GM23248 (cell line): ENCODE measurements at places on chromosomes 5 and 9.
A peak's percentile ranks its signal among the peaks of the same experiment; 100 is the strongest.

GRCh38 chr9:86252870-86253269, 6.6 kb downstream of the C9orf153 start:
- no peak for DNase-seq

GRCh38 chr5:72814104-72814503, 2.4 kb upstream of the TNPO1 start:
- no peak for DNase-seq

DNA sequence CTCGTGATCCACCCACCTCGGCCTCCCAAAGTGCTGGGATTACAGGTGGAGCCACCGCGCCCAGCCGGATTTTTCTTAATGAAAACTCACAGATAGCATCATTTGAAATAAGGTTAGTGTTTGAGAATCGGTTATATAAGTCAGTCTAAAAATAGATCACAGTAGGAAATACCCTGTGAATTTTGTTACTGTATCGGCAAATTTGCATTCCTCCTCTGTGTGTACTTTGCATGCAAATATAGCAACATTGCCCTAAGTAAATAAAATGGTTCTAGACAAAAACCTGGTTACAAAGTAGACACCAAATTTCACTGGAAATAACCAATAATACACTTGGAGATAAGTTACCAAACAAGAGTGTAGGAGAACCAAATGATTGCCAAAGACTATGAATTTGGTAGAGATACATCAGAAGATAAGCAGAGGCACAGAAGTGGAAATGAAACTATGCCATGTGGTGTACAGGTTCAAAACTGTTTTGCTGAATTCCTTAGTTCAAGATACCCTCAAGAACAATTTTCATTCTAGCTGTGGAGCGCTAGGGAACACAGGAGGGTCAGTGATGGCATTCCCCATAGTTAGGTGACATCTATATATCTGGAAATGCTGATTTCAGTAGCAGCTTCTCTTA, 58.1 kb downstream of the ICE1 start:
- DNase-seq: no peak

DNA sequence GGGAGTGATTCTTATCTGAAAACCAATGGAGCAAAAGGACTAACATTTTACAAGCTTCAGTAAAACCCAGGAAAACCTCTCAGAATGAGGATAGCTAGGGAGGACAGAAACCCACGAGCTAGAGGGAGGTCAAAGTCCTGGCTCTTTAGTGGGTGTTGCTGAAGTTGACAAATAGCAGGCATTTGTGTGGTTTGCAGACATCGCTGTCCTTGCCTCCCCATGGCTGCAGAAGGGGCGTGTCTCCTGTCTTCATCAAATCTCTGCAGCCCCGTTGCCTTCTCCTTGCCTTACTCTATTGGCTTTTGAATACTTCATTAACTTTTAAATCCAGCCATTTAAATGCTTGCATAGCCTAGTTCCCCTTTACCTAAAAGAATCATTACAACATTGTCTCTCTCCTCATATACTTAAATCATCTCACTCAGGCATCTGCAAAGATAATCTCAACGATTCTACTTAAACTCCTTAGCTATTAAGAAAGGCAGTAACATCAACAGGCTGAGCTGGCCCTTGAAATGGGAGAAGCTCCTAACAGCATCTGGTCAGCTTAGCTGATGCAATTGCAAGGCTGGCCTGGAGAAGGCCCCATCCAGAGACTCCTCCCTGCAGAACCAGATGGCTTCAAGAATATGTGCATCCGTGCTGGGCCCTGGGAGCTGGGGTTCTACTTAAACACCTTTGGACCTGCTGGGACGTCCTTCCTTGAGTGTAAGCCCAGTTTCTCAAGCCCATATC, 152.8 kb upstream of the TAS2R1 start:
- DNase-seq: peak; percentile 83

- peak; percentile 95 for DNase-seq
Observed at GRCh38 chr9:87725900-87726709, at the start of gene CTSL. CTSL (plus strand) TSS chr9:87726119; CDS start chr9:87727604, 1,485 bp downstream.

GRCh38 chr5:16618138-16618897, 1.5 kb upstream of the RETREG1 start:
- no peak for DNase-seq

DNA sequence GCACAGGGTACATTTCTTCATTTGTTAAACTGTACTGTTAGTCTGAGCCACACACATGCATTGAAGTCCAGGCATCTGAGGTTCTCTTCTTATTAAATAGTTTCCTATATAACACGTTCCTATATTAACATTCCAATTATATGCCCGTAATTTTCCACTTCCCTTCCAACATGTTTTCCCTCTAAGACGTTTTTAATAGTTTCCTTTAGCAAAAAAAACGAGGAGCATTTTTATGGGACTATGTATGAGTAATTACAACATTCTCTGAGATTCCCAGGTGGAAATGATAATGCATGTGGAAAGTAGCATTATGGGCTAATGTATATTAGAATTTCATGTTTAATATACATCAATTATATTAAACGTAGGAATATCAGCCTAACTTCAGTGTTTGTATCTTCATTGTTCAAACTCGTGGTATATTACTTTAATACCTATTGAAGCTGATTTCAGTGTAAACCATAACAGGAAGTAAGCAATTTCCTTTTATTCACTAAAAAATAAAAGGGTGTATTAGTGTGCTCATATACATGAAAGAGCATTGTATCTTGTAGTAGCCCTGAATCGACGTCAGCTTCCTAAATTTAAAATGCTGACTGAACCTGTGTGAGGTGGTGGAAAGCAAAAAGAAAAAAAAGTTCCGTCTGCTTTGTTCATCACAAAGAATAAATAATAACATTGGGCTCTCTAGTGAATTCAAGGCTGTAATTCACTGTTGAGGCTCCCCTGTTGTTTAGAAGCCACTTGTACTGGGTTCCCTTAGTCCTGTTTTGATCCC, 11.3 kb downstream of the SMARCA2 start:
- DNase-seq: no peak

GRCh38 chr9:126375386-126375785, 48.8 kb downstream of the MVB12B start:
- peak; percentile 76 for DNase-seq

GRCh38 chr5:142830241-142831008, 60.2 kb downstream of the ARHGAP26 start:
- peak; percentile 40 for DNase-seq

DNA sequence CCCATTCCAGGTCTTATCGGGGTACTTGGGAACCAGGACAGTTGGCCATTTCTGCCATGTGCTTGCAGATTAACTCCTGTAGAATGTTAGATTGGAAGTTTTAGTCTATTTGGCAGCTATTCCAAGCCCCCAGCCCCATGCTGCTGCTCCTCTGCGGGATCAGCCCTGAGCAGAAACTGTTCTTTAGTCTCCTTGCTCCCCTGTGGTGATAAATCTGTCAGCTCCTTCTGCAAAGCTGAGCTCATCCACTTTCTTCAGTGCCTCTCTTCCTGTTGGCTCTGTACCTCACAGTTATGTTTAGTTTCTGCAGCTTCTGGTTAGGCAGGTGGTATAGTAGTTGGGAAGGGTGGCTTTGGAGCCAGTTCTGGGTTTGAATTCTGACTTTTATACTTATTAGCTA, 170.4 kb downstream of the GRIA1 start:
- DNase-seq: peak; percentile 14

GRCh38 chr9:20940447-20941173, 90.8 kb downstream of the HACD4 start:
- DNase-seq: peak; percentile 9

DNA sequence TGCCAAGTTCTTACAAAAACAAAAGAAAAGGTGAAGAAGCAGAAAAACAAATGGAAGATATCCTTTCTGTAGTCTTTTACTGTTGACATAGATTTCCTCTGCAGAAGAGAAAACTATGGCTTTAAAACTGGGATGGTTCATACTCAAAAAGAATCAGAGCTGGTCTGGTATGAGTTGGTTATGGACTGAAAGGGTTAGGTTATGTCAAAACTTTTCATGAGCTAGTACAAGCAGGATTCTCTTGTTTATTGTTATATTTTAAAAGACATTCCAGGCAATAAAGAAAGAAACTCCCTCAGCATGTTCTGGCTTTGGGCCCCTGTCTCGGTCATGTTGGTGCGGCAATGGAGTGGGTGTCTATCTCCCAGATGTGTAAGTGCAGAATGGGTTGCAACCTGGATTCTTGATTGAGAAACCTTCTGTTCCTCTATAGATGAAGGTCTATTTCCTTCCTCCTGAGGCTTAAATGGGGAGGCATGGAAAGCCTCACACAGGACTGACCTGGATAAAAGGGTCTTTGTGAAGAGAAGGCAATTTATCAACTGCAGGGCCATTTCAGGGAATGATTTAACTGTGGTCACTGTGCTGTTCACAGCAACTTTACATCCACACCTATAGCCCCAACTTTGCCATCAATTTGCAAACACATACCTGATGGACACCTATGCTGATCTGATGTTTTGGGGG, 209.6 kb upstream of the TNC start:
- peak; percentile 62 for DNase-seq

GRCh38 chr5:149666212-149666852, 63.8 kb upstream of the PPARGC1B start:
- peak; percentile 31 for DNase-seq
